ENCODE measurements at places on chromosomes 7 and 10. TPM values are rescaled to one million over a fixed set of nuclear protein-coding genes. Genes with fewer than 3 reads are reported as not detected.

The PTCD1 gene
- 4.9 TPM for total RNA-seq

The KLHDC10 gene
- 36.3 TPM for total RNA-seq

The PLPP4 gene
- total RNA-seq: 0.60 TPM

The MUC3A gene
- 230 TPM for total RNA-seq

The VENTX gene
- 2.7 TPM for total RNA-seq

The CCDC71L gene
- 20.4 TPM for total RNA-seq

The LYZL2 gene
- not detected for total RNA-seq

The RTKN2 gene
- 0.26 TPM for total RNA-seq

The TPST1 gene
- total RNA-seq: 20.9 TPM

The SPDYE9 gene
- not detected for total RNA-seq

The GIMAP8 gene
- 11.4 TPM for total RNA-seq

The FZD8 gene
- total RNA-seq: 9.4 TPM

The TUBB8 gene
- total RNA-seq: not detected

The PGAM2 gene
- 12.9 TPM for total RNA-seq

The FGFBP3 gene
- total RNA-seq: 0.72 TPM

The PLXNA4 gene
- 5.8 TPM for total RNA-seq

The SLC26A3 gene
- total RNA-seq: 856 TPM

The IDI2 gene
- total RNA-seq: not detected

The FAM25A gene
- not detected for total RNA-seq

The OR2A5 gene
- total RNA-seq: not detected

The NKX1-2 gene
- total RNA-seq: 0.09 TPM

The HSPA14 gene
- total RNA-seq: 8.0 TPM

The DKK1 gene
- total RNA-seq: 9.3 TPM

The ZNF394 gene
- 27.3 TPM for total RNA-seq

The WNT16 gene
- 0.17 TPM for total RNA-seq

The SLC26A4 gene
- 0.52 TPM for total RNA-seq

The KCTD7 gene
- total RNA-seq: 25.3 TPM

The HKDC1 gene
- total RNA-seq: 41.2 TPM

The ABCC2 gene
- total RNA-seq: 183 TPM

The PPP1R17 gene
- total RNA-seq: not detected

Data from mucosa of gallbladder (tissue), 1 donor.